Thyroid gland (tissue), 4 donors: ENCODE measurements at places on chromosomes 6 and 20. TPM values are rescaled to one million over a fixed set of nuclear protein-coding genes. Genes with fewer than 3 reads are reported as not detected.

DNA sequence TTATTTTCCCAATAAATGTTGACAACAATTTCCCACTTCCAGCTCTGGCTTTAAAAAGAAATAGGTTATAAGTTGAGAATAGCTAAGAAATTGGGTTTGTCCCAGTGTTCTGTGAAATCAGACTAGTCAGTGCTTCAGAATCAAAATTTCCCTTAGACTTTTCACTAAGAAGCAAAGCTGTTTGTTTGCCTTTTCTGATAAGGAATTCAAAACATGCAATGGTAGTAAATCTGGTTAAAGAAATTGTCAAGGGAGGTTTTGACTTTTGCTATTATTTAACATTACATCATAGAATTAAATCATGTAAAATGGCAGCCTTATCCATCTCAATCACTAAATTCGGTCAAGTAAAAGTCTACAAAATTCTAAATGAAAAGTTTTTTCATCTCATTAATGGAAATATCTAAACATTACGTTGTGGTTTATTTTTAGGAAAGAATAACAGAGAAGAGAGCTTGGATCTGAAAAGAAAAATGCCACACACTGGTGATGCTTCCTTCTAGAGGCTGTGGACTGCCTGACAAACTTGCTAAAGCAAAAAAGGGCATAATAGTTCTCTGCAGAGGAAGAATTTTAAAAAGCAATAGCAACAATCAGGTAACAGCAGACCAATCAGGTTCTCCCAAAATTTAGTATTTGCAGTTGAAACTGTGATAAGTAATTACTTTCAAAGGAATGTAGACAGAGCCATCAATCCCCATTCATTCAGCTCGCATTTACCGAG lies 36.4 kb downstream of the PLAGL1 start:
- DNase-seq = no peak

DNA sequence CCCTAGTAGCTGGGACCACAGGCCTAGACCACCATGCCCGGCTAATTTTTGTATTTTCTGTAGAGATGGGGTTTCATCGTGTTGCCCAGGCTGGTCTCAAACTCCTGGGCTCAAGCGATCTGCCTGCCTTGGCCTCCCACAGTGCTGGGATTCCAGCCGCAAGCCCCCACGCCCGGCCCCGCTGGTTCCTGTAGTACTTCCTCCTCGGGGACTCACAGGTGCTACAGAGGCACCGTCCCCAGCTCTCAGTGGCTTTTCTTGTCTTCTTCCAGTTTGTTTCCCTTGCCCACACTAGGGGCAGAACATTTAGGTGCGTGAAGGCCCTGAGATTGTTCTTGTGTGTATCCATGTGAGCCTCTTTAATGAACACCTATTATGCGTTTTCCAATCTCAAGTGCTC lies 773 bp upstream of the ZBP1 start:
- DNase-seq = no peak

DNA sequence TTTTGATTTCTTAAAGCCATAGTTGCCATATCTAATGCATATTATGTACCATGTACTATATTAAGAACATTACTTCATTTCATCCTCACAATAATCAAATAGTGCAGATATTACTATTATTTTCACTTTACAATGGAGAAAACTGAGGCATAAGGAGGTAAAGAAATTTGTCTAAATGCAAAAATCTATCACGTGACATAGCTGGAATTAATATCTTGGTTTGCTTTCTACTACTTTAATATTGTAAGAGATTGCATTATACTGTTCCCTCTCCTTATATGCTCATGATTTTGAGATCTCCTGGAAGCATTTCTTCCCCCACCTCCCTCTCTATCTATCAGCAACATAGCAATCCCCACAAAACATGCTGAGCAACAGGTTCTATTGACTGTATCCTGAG lies 330.8 kb upstream of the SPTLC3 start:
- no peak for DNase-seq

GRCh38 chr20:51800872-51801121 lies 1.5 kb downstream of the SALL4 start:
- DNase-seq = peak; percentile 50

GRCh38 chr6:87066449-87067333 lies 28.2 kb downstream of the CGA start:
- DNase-seq = peak; percentile 31

DNA sequence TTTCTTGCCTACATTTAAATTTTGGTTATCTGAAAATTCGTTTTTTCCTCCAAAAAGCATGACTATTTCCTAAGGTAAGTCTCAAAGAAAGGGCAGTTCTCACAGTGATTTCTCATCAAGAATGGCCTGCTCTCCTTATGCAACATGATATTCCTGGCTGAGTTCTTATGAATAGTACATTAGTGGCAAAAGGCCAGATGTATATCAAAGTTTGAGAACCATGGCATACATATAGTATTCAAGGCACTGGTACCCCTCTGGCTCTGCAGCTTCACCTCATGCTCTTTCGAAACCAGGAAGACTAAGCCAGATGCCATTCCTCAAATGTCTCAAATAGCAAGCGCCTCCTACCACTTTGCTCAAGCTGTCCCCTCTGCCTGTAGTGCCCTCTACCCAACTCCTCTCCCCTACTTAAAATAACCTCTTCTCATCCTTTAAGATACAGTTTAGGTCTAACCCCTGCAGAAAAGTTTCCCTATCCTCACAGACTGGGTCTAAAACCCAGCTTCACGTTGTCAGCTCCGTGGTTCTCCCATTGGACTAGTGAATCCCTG lies 280.3 kb downstream of the HACE1 start:
- no peak for DNase-seq

GRCh38 chr6:158663625-158664165 lies 13.8 kb downstream of the SYTL3 start:
- DNase-seq = peak; percentile 73

- no peak for DNase-seq
These were observed 10.9 kb downstream of the EDN1 start for GRCh38 chr6:12301018-12301417.

GRCh38 chr6:149173222-149173621 lies 144.3 kb upstream of the TAB2 start:
- DNase-seq = no peak

- DNase-seq = no peak
These were observed 932 bp downstream of the PACRG start for GRCh38 chr6:162728706-162729105.

GRCh38 chr6:116327803-116328527 lies 42.8 kb upstream of the DSE start:
- no peak for DNase-seq

- DNase-seq = no peak
These were observed 186.7 kb downstream of the GJA10 start for GRCh38 chr6:90080876-90081481.

DNA sequence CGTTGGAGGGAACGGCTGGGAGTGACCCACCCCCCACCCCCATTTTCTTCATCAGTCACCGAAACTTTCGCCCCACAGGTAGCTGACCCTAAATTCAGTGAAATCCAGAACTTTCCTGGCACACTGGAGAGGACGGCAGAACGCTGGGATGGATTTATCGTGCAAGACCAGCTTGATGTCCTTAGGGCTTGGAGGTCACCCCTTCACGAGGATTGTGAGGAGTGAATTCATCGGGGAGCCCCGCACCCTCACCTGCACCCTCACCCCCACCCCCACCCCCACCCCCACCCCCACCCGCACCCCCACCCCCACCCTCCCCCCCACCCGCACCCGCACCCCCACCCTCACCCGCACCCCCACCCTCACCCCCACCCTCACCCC lies 13.3 kb upstream of the TCFL5 start:
- DNase-seq = no peak

GRCh38 chr6:166933396-166933795 lies 23.0 kb downstream of the RNASET2 start:
- no peak for DNase-seq

Gene ADA
- 4.3 TPM for total RNA-seq

Gene ZNF165
- total RNA-seq = 1.7 TPM

Gene DLL1
- total RNA-seq = 6.6 TPM

Gene KCNK16
- total RNA-seq = not detected

Gene SLC35D3
- total RNA-seq = not detected

Gene DDX43
- total RNA-seq = 1.5 TPM

Gene AKAP12
- total RNA-seq = 50.7 TPM

Gene PLCB4
- 77.9 TPM for total RNA-seq

Gene NKX2-2
- total RNA-seq = 0.42 TPM
